ENCODE measurements at places on chromosomes 11 and 22.
A peak's percentile ranks its signal among the peaks of the same experiment; 100 is the strongest.

DNA sequence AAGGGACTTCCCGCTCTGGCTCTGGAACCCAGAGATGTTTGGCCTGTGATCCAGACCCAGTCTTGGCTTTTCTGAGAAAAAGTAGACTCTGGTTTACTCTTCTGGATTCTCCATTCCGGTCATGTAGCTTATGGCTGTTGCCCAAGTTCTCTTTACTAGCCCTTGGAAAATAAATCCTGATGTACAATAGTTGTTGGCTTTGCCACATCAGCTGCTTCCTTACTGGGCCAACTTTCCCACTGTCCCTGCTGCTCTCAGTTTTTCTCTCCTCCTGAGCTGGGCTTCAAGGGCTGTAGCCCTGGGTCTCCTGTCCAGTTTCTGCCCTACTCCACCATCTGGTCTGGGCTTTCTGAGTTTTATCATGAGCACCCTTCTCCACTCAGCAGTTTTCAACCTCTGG is 12.5 kb downstream of the PATZ1 start:
- no peak for DNase-seq

GRCh38 chr11:30172883-30173311 is 57.9 kb upstream of the FSHB start:
- no peak for DNase-seq

DNA sequence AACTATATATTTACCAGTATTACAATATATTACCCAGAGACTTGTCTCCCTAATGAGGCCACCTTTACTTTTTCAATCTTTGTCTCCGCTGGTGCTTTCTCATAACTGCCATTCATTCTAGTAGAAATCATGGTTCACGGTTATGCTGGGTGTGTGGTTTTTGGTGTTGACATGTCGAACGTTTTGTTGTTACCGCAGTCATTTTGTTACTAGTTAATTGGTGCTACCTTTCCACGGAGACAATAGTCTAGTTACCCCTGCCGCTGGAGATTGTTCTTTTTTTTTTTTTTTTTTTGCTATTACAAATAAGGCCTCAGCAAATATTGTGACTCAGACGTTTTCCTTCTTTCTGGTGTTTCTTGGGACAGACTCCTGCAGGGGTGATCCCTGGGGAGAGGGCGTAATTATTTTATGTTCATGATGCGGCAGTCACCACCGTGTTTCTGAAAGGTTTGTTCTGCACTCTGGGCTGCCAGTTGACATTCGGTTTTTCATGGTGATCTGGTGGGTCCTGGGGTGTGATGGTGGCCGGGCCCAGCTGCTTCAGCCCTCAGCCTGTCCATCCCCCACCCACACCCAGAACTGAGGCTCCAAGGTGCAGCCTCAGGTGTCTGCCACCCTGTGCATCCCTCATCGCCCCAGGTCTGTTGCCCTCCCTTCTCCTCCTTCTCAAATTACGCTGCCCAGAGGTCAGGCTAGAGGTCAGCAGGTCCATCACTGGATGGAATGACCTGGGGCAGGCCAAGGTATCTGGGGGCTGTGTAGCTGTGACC is 28.6 kb downstream of the LRP5 start:
- no peak for DNase-seq

- DNase-seq = no peak
Measured at GRCh38 chr11:69122630-69123431, 32.9 kb upstream of the SMIM38 start.

- no peak for DNase-seq
Measured at GRCh38 chr11:134254433-134255183, 1.2 kb downstream of the ACAD8 start.

DNA sequence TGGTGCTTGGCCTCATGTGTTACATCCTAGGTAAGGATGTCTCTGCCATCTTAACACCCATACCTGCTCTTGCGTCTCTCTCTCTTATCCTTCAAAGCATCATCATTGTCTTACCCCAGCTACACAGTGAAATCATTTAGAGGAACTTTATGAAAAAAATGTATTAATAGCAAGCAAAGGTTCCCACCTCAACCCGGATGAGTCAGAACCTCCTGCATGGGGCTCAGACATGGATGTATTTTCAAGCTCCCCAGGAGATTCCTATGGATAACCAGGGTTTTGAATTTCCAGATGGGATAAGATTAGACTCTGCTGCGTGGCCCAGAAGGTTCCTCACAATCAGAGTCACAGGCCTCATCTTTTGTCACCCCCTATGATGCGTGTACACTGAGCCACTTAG is 89.1 kb upstream of the NNMT start:
- no peak for DNase-seq

DNA sequence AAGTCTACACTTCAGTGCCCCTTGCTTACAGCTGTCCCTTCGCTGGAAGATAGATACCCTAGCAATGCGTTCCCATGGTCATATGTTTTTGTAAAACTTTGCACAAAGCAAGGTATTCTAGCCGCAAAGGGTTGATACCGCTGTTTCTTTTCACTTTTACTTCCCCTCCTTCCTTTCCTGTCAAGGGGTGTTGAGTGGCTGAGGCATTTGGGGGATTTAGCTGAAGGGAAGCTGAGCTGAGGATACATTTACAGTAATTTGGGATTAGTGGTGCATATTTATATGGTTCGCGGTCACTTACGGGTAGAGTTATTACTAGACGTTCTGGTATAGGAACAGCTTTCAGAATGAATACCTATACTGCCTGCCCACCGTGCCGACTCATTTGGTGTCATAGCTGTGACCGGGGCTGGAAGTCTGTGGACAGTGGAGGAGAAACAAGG is 86.9 kb upstream of the WNT11 start:
- no peak for DNase-seq

DNA sequence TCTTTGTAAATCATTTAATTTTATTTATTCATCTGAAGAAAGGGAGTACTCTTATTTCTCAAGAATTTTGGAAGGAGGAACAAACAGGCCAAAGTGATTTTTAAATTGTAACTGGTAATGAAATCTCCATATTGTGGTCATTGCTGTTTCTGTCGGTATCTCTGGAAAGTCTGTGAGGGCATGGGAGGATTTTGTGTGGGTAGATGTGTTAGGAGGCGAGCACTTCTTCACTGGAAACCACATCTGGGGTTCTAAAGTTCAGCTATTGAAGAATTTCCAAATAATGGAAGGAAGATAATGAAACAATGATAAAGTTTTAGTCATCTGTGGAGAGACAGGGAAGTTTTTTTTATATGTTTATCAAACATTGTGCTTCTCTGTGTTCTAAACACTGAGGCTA is 6.6 kb downstream of the TRIM34 start:
- DNase-seq = no peak

DNA sequence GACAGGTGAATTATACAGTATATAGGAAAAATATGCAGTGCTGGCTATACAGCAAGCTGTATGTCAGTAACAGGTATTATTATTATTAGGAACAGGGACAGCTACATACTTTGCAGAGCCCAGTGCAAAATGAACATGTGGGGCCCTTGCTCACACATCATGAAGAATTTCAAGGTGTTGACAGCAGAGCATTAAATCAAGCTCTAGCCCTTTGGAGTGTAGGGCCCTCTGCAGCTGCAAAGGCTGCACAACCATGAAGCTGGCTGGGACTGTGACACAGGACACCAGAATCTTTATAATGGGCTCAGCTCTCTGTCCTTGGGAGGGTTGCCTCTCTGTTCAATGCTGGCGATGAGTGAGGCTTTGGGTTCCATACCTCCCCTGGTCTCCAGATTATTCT is 44.9 kb upstream of the DAGLA start:
- DNase-seq = no peak

GRCh38 chr11:92880381-92880780 is 89.1 kb upstream of the MTNR1B start:
- DNase-seq = no peak

DNA sequence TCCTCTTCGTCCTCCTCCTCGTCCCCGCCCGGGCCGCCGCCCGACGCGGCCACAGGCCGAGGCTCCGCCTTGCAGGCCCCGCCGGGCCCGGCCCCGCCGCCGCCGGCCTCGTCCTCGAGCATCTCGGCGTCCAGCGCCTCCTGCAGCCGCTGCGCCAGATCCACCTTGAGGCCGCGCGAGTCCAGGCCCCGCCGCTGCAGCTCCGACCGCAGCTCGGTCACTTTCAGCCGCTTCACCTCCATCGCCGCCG is 417 bp downstream of the HNRNPUL2 start:
- no peak for DNase-seq

- no peak for DNase-seq
Measured at GRCh38 chr11:100208207-100208606, 478.9 kb upstream of the ARHGAP42 start.

GRCh38 chr22:23549198-23549595 is 30.9 kb downstream of the IGLL1 start:
- DNase-seq = no peak

DNA sequence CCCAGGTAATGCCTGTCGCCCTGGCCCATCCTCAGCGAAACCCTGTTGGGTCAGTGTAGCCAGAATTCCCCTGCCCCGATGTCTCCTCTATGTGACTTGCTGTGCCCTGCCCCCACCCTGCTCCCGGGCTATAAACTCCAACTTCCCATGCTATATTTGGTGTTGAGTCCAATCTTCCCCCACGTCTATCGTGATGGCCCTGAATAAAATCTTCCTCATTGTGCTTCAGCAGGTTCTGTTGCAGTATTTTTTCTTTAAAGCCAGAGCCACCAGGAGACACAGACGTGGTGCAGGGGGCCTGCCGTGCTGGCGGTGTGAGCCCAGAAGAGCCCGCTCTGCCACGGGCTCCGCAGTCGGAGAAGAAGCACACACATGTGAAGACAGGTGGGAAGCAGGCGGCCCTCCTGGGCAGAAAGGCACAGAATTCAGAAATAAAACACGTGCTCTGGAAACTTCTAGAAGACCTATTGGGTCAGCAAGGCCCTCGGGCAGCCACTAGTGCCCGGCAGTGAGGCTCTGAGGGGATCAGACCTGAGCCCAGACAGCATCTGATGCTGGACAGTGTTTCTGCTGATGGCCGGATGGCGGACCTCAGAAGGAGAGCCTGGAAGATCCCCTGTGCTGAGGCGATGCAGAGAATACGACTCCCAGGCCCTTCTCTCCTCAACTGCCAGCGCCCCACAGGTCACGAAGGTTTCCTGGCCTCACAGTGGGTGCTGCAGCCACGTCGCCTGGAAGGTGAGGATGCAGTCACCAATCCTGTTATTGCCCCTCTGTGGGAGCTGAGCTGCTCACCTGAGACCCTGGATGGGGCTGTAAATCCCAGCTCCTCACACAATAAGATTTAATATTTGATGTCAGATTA is 501.9 kb downstream of the BRD1 start:
- DNase-seq = no peak

DNA sequence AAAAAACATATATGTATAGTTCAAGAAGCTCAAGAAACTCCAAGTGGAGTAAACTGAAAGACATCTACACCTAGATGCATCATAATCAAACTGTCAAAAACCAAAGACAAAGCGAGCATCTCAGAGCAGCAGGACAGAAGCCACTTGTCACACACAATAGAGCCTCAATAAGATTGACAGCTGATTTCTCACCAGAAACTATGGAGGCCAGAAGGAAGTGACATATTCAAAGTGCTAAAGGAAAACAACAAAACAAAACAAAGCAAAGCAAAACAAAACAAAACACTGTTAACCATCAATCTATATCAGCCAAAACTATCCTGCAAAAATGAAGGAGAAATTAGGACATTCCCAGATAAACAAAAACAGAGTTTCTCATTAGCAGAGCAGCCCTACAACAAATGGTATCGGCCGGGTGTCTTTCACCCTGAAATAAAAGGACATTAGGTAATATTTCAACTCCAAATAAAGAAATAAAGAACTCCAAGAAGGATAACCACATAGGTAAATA is 65.8 kb upstream of the SEPTIN5 start:
- DNase-seq = peak; percentile 20

- no peak for DNase-seq
Measured at GRCh38 chr11:65616575-65617001, 1.0 kb downstream of the PCNX3 start.

DNA sequence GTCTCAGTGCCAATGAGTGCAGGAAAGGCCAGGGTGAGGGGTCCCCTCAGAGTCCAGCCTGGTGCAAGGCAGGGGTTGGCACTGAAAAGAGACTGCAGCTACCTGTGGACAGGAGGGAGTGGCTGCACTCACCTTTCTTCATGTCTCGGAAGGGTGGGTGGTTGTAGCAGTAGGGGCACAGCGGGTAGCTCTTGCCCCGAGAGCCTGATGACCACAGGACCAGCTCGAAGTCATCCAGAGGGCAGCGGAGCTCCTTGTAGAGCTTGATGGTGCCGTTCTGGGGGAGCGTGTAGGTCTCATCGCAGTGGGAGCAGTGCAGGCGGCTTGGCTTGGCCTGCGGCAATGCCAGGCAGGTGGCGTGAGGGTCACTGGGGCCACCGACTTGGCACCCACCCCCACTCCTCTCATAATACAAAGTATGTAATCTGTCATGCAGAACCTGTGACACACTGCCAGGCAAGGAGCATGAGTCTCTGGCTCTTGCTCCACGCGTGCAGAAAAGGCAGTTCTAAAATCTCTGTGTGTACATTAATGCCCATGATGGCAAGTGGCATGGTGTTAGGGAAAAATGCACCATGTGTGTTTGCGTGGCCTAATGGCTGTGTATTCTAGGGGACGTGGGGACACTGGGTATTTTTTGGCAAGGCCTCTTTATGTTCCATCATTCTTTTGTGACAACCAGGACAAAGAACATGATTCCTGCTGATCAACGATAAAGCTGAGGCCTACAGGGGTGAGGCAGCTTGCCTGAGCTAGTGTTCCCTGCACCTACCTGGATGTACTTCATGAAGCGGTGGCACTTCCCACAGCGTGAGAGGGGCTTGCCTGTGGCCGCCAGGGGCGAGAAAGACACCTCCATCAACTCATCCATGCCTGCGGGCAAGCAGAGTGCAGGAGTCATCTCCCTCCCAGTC is 6.0 kb upstream of the PPM1F start:
- no peak for DNase-seq

DNA sequence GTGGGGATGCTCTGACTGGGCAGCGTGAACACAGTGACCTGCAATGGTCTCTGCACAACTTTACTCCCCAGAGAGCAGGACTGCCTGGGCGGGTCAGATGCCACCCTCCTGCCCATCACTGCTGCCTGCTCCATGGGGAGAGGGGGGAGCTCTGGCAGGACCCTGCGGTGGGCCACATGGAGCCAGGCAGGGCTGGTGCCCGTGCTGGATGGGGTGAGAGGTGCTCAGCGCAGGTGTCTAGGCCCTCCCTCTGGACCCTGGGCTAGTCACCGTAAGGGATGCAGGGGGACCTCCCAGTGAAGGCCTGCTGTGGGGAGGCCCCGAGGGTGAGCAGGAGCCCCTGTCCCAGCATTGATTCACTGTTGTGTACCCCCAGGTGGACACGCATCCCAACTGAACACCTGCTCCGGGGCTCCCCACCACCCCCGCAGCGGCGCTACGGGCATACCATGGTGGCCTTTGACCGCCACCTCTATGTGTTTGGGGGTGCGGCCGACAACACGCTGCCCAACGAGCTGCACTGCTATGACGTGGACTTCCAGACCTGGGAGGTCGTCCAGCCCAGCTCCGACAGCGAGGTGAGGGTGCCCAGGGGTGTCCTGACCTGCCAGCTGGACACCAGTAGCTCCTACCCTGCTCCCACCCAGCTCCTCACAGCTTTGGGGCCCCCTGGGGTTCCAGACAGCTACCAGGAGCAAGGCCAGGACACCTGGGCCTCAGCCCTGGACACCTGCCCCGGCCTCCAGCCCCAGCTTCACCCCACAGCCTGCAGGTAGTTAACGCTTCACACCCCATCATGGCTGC is 9.4 kb downstream of the LZTR1 start:
- no peak for DNase-seq

GRCh38 chr11:17473071-17473744 is 3.4 kb downstream of the ABCC8 start:
- DNase-seq = no peak

Measured in NCI-H1105 treated with DMSO at 0.1 percent for 48 hours (cell line).